Mucosa of descending colon (tissue), 3 donors: ENCODE measurements at places on chromosomes 5 and 9.

GRCh38 chr9:117927354-117927753 is 223.2 kb downstream of the TLR4 start:
- DNase-seq = no peak

GRCh38 chr9:134526584-134527477 is 114.8 kb upstream of the COL5A1 start:
- DNase-seq = no peak

GRCh38 chr9:135616619-135617537 is 22.5 kb downstream of the GLT6D1 start:
- no peak for DNase-seq

- no peak for DNase-seq
Measured at GRCh38 chr9:18689921-18690320, 216.0 kb downstream of the ADAMTSL1 start.

- DNase-seq = no peak
Measured at GRCh38 chr9:113538701-113539430, 75.3 kb downstream of the RGS3 start.

DNA sequence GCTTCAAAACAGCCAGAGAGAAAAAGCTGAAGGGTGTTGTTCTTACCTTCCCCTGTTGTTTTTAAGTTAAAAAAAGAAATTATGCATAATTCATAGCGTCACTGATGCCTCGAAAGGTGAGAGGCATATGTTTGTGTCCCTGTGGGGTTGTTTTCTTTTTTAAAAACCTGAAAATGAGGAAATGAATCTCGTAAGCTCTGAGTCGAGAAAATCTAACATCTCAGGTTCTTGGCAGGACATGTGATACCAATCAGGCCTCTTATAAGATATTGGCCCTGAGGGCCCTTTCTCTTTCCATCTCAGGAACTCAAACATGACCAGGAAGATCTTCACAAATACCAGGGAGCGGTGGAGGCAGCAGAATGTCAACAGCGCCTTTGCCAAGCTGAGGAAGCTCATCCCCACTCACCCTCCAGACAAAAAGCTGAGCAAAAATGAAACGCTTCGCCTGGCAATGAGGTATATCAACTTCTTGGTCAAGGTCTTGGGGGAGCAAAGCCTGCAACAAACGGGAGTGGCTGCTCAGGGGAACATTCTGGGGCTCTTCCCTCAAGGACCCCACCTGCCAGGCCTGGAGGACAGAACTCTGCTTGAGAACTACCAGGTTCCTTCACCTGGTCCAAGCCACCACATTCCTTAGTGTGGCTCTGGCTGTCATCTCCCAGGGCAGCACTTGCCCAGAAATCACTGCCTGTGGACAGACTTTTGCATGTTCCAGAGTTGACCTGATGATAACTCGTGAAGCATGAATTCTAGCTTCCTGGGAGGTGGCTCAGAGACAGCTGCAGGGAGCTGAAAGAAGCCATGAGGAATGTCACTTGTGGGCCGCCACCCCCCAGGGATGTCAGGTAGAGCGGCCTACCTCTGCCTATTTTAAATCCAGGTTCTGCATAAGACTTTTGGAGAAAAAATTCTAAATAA is at the start of gene TAL2:
TSS of gene TAL2 (plus strand) at position 274 of the 921 bp plus-strand sequence. CDS start at position 314, 40 bp downstream.
- no peak for DNase-seq
